ENCODE measurements at places on chromosomes 4 and X.
A peak's percentile ranks its signal among the peaks of the same experiment; 100 is the strongest.

GRCh38 chr4:69092190-69092589 is 4.1 kb upstream of the UGT2B7 start:
- DNase-seq = peak; percentile 80

DNA sequence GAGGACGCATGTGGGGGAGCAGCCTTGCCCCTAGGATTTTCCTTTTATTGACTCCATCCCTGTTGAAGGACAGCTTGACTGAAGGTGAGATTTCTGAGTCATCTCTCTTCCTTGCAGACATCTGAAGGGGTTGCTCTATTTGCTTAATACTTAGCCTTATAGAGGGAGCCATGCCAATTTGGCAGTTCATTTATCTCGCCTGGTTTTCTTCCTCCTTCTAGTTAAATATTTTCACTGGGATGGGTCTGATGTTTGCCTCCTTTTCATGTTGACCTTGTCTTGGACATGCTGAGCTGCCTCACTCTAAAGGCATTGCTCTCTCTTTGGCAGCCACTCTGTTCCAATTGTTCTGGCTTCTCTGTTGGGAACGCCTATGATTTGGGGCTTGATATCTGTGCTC is 151.0 kb upstream of the PSAPL1 start:
- DNase-seq = no peak

- no peak for DNase-seq
These were observed 81.2 kb upstream of the GPM6B start for GRCh38 chrX:13898083-13898482.

- no peak for DNase-seq
These were observed 22.2 kb downstream of the DTHD1 start for GRCh38 chr4:36303426-36304137.

DNA sequence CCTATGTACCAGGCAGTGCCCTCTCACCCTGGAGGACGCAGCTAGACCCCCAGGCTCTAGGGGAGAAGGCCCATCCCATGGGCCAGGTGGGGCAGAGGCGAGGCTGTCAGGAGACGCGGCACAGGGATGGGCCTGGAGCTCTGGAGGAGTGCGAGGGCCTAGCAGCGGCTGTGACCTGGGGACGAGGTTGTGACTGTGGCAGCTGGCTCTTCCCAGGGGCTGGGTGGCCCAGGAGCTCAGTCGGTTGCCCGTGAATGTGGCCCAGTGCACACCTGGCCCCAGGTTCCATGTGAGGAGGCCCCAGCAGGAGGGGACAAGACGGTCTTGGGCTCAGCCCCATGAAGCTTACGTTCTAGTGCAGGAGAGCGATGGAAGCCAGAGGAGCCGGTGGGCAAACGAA is 31.0 kb upstream of the ADRA2C start:
- no peak for DNase-seq

DNA sequence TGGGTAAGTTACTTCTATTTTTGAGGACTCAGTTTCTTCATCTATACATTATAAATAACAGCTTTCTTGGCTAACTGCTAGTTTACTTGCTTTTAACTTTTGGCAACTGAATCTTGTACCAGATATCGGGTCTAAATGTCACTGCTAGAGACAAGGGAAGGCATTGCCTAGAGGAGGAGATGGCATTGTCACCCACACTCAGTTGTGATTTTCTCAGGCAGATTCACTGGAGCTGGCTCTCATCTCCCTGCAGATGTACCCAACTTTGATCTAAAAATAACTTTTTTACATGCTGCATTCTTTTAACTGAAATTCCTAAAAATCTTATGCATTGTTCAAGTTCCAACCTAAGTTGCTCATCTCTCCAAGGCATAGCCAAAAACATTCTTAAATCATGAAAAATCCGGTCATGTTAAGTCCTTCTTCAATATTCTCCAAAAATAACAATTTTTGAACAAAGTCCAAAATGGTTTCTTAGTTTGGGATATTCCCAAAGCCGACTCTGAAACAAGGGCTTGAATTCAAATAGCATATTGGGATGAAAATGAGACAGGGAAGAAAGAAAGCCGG is 469.0 kb upstream of the BOD1L1 start:
- no peak for DNase-seq
